ENCODE measurements at places on chromosomes 12 and 14. TPM values are rescaled to one million over a fixed set of nuclear protein-coding genes. Genes with fewer than 3 reads are reported as not detected.

GRCh38 chr14:96117101-96117897 is 78.1 kb downstream of the C14orf132 start:
- DNase-seq = no peak

GRCh38 chr12:91496337-91496736 is 313.7 kb upstream of the DCN start:
- DNase-seq = no peak

GRCh38 chr14:57153286-57153685 is 115.4 kb downstream of the EXOC5 start:
- DNase-seq = no peak

DGLUCY gene
- 112 TPM for total RNA-seq

- DNase-seq = no peak
Observed at GRCh38 chr12:95429172-95429510, 44.8 kb upstream of the METAP2 start.

DNA sequence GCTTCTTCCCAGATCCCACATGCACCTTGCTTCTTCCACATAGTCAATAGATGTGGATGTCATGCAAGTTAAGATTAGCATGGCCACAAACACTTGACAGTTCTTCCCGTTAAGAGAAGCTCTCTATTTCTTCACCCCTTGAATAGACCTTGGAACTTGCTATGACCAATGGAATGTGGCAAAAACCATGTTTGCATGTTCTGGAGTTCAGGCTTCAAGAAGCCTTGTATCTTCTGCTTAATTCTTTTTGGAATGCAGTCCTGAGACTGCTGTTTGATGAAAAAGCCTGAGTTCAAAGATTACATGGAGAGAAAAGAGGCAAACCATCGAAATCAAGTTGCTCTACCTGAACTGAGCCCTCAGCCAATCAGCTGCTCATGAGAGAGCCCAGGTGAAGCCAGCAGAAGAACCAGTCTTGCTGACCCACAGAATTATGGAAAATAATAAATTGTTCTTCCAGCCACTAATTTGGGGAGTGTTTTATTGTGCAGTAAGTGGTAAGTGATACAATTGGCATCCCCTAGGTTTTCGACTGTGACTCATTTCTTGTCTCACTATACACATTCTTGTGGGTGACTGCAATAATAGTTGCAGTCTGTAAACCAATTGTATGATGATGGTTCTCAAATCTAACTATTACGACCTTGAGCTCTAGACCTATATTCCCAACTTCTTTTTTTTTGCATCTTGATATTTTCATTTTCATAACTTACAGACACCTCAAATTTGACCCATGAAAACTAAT is 12.6 kb downstream of the RASSF9 start:
- DNase-seq = no peak

- DNase-seq = peak; percentile 89
Observed at GRCh38 chr12:7129872-7130691, at the start of gene CLSTN3. Gene CLSTN3, plus strand, starts transcription at chr12:7130371. Its CDS starts 278 bp downstream, at chr12:7130649.

COCH gene
- 0.38 TPM for total RNA-seq

- peak; percentile 53 for DNase-seq
Observed at GRCh38 chr12:100141998-100142850, 450 bp downstream of the BLTP3B start.

ESRRB gene
- 0.10 TPM for total RNA-seq

DNA sequence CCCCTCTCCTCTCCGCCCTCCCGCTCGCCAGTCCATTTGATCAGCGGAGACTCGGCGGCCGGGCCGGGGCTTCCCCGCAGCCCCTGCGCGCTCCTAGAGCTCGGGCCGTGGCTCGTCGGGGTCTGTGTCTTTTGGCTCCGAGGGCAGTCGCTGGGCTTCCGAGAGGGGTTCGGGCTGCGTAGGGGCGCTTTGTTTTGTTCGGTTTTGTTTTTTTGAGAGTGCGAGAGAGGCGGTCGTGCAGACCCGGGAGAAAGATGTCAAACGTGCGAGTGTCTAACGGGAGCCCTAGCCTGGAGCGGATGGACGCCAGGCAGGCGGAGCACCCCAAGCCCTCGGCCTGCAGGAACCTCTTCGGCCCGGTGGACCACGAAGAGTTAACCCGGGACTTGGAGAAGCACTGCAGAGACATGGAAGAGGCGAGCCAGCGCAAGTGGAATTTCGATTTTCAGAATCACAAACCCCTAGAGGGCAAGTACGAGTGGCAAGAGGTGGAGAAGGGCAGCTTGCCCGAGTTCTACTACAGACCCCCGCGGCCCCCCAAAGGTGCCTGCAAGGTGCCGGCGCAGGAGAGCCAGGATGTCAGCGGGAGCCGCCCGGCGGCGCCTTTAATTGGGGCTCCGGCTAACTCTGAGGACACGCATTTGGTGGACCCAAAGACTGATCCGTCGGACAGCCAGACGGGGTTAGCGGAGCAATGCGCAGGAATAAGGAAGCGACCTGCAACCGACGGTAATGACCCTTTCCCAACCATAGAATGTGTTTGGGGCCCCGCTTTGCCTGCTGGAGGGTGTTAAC is 615 bp downstream of the CDKN1B start:
- DNase-seq = peak; percentile 40

- DNase-seq = no peak
Observed at GRCh38 chr12:39581592-39581991, 38.0 kb downstream of the ABCD2 start.

OGFOD2 gene
- total RNA-seq = 25.4 TPM

DNA sequence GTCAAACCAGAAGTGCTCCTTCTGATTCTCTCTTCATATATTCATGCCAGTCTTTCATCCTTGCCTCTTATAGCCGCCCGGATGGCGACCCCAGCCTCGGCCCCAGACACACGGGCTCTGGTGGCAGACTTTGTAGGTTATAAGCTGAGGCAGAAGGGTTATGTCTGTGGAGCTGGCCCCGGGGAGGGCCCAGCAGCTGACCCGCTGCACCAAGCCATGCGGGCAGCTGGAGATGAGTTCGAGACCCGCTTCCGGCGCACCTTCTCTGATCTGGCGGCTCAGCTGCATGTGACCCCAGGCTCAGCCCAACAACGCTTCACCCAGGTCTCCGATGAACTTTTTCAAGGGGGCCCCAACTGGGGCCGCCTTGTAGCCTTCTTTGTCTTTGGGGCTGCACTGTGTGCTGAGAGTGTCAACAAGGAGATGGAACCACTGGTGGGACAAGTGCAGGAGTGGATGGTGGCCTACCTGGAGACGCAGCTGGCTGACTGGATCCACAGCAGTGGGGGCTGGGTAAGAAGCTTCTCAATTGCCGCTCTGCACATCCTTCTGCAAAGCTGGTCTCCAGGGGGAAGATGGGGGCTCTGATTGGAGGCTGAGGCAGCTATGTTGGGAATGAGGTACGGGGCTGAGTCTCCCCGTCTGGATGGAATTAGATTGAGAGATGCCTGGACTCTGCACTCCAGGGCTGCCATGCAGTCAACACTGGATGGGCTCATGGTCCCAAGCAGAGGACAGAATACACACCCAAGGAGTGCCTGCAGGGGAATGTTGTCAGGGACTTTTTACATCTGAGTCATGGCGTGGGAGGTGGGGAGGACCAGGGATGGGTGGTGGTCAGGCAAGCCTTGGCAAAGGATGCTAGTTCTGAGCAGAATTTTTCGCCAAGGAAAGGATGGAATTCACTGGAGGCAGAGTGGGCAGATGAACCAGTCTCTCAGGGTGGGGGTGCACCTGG is 1.3 kb downstream of the BCL2L2 start:
- no peak for DNase-seq

- DNase-seq = no peak
Observed at GRCh38 chr14:68730811-68731425, 61.9 kb downstream of the ZFP36L1 start.

- DNase-seq = peak; percentile 90
Observed at GRCh38 chr12:53099071-53099882, 1.8 kb downstream of the IGFBP6 start.

TMTC2 gene
- 5.1 TPM for total RNA-seq

DNA sequence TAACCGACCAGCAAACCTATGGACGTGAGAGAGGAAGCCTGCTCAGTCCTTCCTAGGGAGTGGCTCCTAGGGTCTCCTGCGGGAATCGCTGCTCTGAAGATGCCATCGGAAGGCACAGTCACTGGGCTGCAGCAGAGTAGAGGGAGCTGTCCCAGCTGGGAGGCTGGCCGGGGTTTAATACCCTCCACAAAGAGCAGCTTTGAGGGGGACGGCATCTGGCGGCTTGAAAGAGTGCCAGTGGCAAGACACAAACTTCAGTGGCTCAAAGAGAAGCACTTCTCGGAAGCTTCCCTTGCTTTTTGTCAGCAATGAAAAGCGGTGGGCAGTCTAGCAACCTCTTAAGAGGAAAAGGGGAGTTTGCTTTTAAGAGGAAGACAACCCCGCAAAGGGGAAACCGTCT is 114.6 kb downstream of the TMEM132C start:
- no peak for DNase-seq

- DNase-seq = no peak
Observed at GRCh38 chr12:78343657-78344056, 513.0 kb downstream of the NAV3 start.

DNA sequence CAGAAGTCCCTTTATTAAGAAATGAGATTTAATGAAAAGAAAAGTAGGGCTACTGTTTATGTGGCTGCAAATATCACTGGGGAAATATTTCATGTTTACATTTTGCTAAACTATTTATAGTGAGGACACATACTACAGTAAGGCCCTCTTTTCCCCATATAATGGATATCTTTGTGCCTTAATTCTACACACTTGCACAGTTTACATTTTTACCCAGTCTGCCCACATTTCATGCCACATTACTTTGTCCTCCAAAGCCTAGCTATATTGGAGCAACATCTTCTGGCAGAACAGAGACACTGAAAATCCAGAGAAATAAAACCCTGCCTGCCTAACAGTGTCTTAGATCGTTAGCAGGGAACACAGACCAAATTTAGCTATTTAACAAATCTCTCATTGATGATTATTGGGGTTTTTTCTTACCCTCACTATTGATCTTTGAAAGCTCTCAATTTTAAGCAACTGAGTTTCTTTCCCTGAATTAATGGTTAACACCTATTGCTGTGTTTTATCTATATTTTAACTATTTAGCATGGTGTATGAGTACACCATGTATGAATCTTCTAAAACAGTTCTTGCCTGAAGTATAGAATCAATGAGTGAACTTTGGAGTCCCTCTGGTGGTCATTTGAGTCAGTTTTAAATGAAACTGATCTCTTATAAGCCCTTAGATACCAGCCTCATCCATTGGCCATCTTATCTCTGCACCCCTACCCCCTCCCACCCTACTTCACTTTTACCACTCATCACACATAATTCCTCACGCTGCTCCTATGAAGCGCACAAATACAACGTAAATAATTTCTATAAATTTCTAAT is 170.2 kb downstream of the BCAT1 start:
- no peak for DNase-seq

MGST1 gene
- 0.38 TPM for total RNA-seq

DNA sequence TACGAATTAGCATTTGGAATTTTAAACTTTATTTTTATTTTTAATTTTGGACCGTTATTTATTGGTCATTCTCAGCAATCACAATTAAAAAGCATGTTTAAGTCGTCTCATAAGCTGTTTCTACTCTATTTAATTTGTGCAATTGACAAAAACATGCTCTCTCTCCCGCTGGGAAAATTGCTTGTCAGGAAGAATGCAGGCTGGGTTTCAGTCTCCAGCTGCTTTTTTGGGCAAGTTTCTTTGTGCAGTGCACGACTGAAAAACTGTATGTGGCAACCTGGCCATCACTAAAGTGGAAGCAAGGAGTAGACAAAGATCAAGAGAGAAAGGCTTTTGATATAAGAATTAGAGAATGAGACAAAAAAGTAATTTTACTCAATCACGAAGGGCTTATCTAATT is 941.5 kb upstream of the MDGA2 start:
- DNase-seq = no peak

GRCh38 chr14:93481758-93482157 is 51.0 kb downstream of the UNC79 start:
- no peak for DNase-seq

KCNK13 gene
- 0.28 TPM for total RNA-seq

MARCHF9 gene
- 29.2 TPM for total RNA-seq

DNA sequence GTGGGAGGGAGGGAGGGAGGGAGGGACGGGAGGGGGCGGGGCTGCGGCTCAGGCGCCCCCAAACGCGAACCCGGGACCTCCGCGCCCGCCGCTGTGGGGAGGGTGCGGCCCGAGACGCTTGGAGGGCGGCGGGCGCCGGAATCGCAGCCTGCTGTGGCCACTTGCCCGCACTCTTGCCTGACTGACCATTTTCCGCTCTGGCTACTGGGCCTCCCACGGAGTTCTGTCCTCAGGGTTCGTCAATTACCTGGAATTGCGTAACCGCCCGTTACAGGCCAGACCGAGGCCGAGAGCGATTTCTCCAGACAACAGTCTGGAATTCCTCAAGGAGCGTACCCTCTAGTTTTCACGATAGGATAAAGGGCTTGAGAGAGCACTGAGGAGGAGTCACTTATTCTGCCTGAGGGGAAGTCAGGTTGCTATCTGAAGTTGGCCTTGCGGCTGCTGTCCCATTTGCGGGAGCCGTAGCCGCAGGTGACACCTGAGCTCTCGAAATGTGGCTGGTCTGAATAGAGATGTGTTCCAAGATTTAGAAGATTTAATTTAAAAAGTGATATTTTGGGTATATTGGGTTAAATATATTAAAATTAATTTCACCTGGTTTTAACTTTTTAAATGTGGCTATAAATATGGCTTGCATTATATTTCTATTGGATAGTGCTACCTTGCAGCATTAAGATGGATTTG is 446 bp upstream of the ZNF641 start:
- no peak for DNase-seq

ENDOU gene
- not detected for total RNA-seq

GRCh38 chr12:42474391-42474790 is 115.2 kb downstream of the PRICKLE1 start:
- no peak for DNase-seq

HDAC7 gene
- 328 TPM for total RNA-seq

DNA sequence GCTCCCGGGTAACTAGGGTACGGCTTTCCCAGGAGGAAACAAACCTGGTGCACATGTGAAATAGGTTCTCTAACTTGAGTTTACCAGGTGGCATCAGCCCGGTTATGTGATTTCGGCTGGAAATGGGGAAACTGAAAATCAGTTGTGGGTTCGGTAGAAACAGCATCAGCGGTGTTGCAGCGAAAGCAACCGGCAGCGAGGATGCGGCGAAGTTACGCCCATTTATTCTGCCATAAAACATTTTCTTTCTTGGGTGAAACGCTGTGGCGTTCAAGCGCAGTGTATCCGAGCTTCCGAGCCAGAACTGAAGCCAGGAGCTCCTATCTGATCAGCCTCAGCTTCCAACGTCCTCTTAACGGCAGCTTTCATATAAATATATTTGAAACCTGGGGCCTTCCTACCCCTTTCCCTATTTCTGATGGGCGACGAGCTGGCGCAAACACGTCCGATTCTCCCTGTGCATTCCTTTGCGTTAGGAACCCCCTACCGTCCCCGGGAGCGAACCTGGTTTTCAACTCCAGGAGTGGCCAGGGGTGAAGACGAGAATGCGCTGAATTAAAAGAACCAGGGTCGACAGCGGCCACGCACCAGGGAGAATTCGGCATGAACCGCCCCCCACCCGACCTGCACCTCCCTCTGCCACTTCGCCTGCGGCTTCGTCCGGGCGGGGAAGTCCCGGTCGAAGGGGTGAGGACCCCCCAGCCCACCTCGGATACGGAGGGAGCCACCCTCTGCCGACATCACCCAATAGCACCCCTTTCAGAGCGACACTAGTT is 1.6 kb downstream of the DPF3 start:
- peak; percentile 55 for DNase-seq
